Aorta (tissue), 5 donors: ENCODE measurements at places on chromosomes 6 and 20. TPM values are rescaled to one million over a fixed set of nuclear protein-coding genes. Genes with fewer than 3 reads are reported as not detected.

Gene FRS3
- total RNA-seq, result 3.7 TPM

DNA sequence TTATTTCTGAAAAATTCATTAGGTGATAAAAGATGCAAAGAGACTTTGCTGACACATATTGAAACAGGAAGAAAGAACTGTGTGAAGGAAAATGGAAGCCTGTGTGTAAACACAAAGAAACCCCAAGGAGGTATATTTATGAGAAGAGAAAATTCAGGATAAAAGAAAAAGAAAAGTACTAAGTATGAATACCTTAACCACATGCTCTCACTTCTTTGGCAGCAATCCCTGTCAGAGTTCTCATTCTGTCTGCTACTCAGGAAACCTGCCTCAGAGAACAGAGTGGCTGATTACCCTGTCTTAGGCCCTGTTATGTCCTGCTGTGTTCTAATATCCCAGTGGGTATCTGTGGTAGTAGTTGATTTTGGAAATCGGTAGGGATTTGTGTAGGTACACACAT, 457.9 kb downstream of the TBC1D32 start:
- no peak for DNase-seq

DNA sequence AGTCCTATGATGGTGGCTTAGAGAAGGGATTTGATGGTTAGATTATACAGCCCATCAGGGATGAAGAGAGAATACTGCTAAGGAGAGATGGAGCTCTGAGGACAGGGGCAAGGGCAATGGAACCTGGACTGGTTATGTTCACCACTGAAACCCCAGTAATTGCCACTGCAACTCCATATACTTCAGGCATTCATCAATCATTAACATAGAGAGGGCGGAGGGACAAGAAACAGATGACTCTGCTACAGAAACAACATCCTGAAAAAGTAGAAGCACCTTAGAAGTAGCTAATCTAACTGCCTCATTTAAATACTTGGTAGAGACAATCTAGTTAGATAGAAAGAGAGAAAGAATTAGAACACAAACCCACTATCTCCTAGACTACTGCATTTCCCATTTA, 89.8 kb downstream of the MDN1 start:
- no peak for DNase-seq

DNA sequence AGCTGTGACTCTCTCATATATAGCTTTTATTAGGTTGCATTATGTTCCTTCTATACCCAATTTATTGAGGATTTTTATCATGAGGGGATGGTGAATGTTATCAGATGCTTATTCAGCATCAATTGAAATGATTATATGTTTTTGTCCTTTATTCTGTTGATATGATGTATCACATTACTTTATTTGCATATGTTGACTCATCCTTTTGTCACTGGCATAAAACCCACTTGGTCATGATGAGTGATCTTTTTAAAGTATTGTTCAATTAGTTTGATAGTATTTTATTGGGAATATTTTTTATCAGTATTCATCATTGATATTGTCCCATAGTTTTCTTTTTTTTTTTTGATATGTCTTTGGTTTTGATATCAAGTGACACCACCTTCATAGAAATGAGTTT, 529.9 kb downstream of the MMUT start:
- DNase-seq, result no peak

Gene CLPSL1
- total RNA-seq, result not detected

Gene PTCHD4
- total RNA-seq, result 1.5 TPM
